ENCODE measurements at places on chromosomes 5 and 9.
A peak's percentile ranks its signal among the peaks of the same experiment; 100 is the strongest.

DNA sequence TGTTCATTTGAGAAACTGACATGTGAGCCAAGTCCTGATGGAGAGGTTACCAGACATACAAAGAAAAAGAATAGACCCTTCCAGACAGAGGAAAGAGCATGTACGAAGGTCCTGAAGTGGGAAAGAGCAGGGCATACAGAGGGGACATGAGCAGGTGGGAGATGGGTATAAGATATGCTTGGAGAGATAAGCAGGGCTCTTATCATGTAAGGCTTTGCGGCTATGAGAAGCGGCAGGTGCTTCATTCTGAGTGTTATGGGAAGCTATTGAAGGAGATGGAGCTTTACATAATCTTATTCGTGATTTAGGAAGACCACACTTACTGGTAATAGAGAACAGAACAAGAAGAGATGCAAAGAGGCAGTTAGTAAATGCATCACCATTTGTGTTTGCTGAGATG is 417.1 kb downstream of the EBF1 start:
- no peak for DNase-seq

DNA sequence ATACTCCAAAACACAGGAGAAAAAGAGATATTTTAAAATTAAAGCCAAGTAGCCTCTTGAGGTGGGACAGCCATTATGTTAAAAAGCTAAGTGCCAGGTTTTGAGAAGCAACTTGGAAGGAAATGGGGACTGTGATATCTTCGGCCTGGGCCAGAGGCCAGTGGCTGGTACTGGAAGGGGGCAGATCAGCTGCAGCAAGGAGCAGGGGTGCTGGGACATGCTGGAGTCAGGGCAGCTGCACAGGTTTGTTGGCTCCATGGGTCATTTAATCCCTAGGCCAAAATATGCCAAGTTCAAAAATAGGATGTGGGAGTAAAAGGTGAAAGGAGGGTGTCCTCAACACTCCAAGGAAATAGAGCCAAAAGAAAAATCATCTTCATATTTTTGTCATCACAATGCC is 30.0 kb downstream of the ADRB2 start:
- no peak for DNase-seq

GRCh38 chr5:54080831-54081230 is 229.5 kb downstream of the ARL15 start:
- no peak for DNase-seq

GRCh38 chr5:87650284-87650683 is 237.6 kb upstream of the CCNH start:
- no peak for DNase-seq

DNA sequence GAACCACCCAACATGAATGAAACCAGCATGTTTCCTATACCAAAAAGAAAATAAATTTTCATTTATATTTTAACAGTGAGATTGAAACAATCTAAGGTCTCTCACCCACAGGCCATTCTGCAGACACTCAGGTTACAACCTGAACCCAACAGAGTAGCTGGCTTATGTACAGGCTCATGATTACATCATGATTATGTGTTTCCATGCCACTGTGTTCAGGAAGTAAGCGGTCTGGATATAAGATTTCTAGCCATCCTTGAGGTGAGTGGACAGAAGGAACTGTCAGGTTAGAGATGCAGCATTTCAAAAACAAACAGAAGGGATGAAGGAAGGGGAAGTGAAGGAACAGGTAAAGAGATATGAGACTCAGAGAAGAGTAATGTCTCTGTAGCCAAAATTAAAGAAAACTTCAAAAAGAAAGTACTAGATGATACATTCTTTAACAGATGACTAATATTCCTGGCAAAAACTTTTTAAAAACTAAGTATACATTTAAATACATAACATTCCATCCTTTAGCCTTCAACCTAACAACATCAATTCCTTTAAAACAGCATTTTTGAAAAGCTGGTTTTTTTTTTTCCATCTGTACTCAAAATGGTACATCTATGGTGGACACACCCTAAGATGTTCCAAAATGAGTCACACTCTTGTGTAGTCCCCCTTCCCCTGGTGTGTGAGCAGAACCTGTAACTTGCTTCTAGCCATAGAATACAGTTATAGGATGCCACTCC is 119.8 kb downstream of the LPAR1 start:
- no peak for DNase-seq

- no peak for DNase-seq
Observed at GRCh38 chr5:164359260-164360255, 854.1 kb downstream of the MAT2B start.

DNA sequence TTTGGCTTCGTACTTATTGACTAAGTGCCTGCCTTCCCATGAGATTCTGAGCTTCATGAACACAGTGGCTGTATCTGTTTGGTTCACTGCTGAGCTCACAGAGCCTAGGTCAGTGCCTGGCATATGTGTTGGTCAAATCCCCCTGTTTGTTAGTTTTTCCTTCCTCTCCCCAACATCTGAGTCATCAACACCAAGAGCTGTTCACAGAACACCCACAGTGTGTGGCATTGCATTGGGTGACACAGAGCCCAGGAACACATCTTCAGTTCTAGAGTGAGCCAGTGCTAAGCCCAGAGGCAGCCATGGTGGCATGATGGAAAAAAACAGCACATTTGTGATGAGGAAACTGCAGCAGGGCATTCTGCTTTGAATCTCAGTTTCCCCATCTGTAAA is 294.6 kb downstream of the SEC61B start:
- no peak for DNase-seq

GRCh38 chr5:65061974-65062353 is 293.2 kb downstream of the CWC27 start:
- no peak for DNase-seq

GRCh38 chr9:128607642-128608350 is 48.9 kb downstream of the DYNC2I2 start:
- no peak for DNase-seq

- no peak for DNase-seq
Observed at GRCh38 chr9:80866576-80867227, 822.6 kb downstream of the TLE1 start.

DNA sequence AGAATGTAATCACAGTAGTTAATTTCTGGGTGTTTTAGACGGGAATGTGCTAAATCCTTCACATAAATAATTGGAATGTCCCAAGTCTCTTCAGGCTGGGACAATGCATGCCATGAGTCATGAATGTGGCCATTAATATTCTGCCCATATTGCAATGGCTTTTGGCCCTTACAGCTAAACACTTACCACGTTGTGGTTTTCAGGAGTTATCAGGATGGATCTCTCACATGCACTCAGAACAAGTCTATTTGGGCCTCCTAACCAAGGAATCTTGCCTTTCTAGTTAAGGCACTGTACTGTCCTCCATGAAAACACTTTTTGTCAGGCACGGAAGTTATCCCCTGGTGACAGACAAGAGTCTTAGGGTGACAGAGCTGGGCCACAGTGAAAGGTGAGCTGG is 32.7 kb downstream of the PKD2L2 start:
- DNase-seq, result no peak

GRCh38 chr9:97373331-97373730 is 38.6 kb upstream of the TDRD7 start:
- no peak for DNase-seq

GRCh38 chr9:12809720-12810119 is 34.9 kb downstream of the LURAP1L start:
- no peak for DNase-seq

GRCh38 chr9:17005056-17005823 is 129.6 kb upstream of the CNTLN start:
- no peak for DNase-seq

DNA sequence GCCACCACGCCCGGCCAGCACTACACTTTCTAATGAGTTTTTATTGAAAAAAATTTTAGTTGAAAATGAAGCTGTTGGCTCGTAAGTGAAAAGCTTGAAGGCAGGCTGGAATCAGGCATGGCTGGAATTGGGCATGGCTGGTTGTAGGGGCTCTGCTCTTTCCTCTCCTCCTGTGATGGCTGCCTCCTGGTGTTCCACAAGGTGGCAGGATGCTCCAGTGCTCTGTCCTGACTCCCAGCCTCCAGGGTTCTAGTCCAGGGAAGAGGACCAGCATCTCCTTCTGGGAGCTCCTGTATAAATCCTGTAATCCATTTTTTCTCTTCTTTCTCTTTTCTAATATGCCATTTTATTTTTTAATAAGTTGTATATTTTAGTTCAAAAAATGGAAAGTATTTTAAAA is 57.2 kb upstream of the DHFR start:
- DNase-seq, result no peak

DNA sequence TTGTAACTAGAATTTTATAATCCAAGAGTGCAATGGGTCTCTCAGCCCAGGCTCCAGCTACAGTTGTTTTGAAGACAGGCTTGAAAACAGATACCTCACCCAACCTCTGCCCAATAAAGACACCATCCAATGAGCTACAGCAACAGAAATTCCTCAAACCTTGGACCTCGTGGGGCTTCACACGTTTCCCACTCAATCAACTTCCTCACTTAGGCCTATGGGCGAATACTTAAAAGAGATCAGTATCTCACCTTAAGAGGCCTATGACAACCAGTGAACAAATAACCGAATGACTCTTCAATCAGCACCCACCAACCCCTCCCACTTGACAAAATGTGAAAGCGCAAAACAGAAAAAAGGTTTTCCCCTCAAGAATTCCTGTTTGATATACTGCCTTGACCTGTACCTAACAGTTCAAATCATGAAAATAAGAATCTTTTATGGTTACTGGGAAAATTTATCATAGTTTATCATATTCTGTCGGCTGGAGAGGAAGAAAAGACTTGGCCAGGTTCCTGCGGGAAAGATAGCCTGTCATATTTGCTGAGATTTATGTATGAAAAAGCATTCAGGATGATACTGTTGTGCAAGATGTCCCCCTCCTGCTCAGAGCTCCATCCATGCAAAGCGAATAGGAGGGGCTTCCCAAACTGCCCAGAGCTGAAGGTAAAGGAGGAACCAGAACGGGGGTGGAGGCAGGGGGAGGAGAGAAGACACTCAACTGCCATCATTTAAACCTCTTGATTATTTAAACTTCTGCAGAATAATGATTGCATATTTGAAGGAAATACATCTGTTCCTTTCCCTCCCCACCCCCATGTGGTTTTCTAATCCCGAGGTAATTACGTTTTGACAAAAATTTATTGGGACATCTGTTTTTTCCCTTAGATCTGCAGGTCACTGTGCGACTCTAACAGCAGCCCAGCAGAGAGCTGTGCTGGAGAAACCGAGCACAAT is 256.3 kb downstream of the NFIB start:
- DNase-seq, result no peak

DNA sequence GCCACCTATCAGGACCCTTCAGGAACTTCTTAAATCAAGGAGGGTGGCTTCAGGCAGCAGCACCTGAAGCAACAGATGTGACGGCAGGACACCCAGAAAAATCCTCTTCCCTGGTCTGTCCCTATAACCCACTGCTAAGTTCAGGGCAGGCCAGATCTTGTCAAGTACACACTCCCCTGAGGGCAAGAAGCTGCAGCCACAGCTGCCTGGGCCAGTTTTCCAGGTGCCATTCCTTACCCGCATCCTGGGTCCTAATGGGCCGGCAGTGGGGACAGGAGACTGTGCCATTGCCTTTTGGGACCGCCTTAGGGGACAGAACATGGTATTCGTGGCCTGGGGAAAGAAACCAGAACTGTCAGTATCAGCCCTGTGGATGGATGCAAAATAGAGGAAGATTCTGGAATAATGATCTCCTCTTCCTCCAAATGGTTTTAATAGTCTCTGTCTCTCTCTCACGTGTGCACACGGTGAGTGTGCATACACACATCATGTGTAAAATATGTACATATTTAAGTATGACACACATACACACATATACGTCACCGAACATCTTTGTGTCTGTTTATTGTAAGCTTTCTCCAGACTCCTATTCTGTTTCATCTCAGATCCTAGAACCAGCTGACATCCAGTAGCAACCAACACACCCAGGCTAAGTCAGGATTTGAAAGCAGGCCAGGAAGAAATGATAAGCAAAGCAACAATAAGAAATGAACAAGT is 14.0 kb downstream of the ORM2 start:
- DNase-seq, result no peak

- no peak for DNase-seq
Observed at GRCh38 chr9:33102551-33103210, 26.2 kb upstream of the SMU1 start.

DNA sequence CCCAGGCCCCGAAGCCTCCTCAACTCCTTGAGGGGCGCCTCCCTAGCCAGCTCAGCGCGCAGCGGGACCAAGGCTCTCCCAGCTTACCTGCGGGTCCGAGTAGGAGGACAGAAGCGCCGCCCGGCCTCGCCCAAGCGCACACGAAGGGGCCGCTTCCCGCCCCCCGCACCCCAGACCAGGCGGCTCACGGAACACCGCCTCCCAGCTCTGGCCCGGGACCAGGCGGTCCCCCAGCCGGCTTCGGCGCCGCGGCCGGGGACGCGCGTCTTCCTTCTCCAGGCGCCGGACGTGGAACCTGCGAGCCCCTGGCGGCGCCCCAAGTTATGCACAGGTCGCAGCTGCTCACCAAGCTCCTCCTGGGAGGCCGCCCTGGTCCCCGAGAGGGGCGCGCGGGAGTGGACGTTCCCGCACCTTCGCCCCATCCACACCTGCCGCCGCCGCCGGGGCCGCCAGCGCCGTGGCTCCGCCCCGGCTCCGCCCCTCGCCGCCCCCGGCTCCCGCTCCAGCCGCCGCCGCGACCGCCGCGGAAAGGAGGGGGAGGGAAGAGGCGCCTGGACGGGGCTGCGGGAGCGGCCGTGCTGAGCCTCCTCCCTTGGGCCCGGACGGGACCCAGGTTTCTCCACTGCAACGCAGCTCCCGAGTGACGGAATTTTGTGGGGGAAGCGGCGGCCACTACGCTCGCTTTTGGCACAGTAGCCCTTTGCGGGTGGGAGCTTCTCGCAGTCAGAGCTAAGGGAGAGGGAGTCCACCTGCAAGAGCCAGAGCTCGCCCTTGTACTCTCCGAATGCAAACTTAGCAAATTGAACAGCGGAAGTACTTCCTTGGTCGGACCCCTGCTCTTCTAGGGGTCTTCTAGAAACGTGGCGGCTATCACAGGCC is 77.5 kb upstream of the IFNE start:
- DNase-seq, result peak; percentile 29

GRCh38 chr5:78706825-78707224 is 58.3 kb upstream of the LHFPL2 start:
- no peak for DNase-seq

DNA sequence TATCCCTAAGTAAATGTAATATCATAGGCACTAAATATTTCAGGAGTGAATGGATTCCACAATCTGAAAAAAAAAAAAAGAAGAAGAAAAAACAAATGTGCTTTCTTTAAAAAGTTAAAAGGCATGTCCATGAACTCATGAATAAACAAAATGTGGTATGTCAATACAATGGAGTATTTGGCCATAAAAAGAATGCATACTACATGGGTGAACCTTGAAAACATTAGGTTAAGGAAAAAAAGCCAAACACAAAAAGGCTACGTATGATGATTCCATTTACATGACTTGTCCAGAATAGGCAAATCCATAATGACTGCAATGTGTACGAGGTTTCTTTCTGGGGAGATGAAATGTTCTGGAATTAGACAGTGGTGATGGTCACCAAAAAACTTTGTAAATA is 45.3 kb downstream of the FNIP1 start:
- no peak for DNase-seq
